ENCODE measurements at places on chromosomes 7 and 10.

DNA sequence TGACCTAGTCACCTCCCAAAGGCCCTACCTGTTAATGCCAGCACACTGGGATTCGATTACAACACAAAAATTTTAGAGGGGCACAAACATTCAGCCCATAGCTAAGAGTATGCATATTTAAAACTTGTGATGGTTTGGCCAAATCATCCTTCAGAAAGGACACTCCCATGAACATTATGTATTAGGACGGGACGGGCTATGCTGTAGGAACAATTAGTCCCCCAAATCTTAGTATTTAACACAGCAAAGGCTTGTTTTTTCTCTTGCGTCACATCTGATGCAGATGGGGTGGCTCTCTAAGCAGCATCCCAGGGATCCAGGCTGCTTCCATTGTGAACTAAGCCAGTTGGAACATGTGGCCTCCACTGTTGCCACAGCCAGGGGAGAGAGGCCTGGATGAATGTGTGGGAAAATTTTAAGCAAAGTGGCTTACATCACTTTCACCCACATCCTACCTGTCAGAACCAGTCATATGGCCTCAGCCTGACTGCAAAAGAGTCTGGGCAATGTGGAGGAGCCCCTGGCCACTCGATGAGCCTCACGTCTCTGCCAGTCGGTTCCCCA, 26.6 kb downstream of the CHST3 start:
- no peak for DNase-seq

- DNase-seq: no peak
Measured at GRCh38 chr7:123996327-123996625, 36.6 kb downstream of the TMEM229A start.

DNA sequence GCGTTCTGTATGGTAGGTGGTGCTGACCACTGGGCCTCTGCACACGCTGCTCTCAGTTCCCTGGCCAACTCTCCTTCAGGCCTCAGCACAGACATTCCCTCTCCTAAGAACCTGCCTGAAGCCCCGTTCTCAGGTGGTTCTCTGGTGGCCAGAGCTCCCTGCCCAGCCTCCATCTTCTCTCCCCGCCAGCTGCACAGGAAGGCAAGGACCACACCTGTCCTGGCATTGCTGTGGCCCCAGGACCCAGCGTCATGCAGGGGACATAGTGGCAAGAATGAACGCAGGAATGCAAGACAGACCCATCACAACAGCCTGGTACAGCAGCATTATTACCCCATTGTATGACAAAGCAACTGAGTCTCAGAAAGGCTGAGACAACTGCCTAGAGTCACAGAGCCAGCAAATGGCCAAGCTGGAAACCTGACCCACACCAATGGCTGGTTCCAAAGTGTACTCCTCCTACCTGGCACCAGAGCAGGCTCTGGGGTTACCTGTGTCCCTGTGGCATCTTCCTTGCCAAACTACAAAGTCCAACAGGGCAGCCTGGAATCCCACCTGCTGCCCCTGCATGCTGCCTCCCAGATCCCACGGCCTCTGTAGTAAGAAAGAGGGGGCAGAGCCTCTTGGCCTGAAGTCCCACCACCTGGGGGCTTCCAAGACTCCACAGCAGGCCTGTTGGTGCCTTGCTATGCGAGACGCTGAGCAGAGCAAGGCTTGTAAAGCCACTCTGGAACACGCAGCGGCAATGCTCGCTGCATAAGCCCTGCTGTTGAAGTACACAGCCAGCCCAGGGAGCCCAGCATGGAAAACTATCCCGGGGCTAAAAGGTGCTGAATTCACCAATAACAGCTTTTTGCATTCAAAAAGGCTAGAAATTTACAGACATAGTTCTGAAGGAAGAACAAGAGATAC, 73.3 kb downstream of the CHST15 start:
- DNase-seq: no peak

GRCh38 chr10:58341422-58341821, 6.6 kb downstream of the UBE2D1 start:
- no peak for DNase-seq
